ENCODE measurements at places on chromosomes 7 and 10.

DNA sequence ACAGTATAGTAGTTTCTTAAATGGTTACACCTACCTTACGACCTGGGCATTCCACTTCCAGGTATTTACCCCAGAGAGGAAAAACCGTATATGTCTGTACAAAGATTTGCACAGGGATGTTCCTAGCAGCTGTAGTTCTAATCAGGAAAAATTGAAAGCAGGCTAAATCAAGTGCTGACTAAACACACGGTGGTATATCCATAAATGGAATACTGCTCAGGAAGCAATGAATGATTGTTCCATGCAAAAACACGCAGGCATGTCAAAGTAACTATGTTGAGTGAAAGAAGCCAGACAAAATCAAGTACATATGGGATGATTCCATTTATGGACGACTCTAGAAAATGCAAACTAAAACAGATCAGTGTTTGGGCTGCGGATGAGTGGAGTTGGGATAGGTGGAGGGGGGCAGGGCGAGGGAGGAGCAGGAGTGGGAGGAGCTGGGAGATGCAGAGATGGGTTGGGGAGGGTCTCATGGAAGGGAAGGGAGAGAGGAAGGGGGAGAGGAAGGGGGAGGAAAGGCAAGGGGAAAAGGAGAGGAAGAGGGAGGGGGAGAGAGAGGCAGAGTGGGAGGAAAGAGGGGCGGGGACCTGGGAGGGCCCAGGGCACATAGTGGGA, 484 bp upstream of the MSRB2 start:
- no peak for DNase-seq

DNA sequence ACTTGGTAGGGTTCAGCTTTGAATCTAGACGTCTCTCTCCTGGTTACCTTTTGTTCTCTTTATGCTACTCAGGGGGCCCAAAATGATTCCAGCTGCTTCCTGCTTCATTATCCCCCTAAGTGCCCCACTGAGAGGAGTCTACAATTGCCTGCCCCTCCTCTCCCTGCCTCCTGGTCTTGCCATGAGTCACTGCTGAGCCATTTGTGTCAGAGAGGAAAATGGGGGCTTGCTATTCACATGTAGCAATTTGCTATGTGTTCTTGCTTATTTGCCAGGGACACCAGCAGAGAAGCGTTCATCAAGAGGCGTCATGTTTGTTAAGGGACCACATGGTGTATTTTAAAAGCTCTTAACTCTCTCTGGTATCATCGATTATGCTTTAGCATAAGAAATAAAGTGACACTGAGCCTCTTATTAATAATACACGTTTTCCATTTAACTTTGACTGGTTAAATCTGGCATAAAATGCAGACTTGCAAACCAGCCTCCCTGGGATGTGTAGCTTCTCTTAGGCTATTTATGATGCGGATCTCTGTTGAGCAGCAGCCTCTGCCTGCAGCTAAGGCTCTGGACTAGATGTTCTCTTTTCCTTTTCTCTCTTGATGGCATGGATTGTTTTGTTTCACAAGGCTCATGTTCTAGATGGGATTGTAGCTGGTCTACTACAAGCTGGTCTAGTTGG, 239.3 kb downstream of the AUTS2 start:
- DNase-seq, result no peak

GRCh38 chr7:138164804-138165203, 88.5 kb downstream of the AKR1D1 start:
- no peak for DNase-seq

DNA sequence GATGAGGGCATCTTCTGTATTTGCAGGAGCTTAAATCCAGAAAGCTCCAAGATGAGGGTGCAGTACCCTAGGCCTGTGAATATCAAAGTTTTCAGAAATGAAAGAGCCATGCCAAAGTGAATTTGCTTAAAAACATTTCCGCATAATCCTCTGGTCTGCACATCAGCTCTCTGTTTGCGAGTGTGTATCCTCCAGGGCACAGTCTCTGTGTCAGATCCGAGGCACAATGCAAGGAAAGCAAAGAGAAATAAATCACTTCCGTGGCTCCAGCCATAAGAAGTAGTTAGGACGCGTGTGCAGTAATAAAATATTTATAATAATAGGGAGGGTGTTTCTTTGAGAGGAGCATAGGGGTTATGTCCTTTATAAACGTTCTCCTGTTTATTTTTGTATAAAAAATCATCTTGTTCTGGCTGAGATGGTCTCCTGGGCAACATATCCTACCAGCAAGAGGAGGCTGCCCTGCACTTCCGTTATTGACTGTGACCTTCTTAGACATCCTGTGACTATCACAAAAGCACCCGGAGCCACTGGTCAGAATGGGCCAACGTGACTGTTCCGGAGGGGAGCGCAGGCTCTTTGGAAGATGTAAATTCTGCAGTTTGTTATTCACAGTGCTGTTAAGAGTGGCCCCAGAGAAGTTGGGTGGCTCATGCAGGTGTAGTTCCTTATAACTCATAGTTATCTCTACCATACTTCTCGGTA, 667.6 kb upstream of the FOXK1 start:
- DNase-seq, result no peak

DNA sequence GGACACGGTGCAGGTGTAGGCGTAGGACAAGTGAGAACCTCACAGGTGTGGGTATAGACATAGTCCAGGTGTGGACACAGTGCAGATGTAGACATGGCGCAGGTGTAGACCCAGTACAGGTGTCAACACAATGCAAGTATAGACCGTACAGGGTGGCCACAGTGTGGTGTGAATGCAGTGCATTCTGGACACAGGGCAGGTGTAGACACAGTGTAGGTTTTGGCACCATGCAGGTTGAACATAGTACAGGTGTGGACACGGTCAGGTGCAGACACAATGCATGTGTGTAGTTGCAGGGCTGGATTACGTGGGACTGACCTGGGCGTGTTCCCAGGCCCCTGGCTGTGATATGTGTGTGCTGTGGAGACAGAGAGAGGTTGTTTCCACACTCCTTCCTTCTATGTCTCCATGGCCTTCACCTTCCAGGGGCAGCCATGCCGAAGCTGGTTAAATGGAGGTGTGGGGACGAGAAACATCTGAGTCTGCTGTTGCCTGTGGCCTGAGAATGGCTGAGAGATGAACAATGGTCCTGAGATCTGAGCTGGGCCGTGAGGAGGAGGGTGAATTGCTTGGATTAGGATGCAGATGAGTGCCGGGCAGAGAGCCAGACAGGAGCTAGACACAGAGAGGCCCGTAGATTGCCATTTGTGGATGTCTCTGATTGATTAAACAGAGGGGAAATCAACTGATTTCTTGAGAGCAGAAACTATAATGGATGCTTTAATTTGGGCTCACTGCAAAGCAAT, 343.9 kb upstream of the SHH start:
- DNase-seq, result no peak

DNA sequence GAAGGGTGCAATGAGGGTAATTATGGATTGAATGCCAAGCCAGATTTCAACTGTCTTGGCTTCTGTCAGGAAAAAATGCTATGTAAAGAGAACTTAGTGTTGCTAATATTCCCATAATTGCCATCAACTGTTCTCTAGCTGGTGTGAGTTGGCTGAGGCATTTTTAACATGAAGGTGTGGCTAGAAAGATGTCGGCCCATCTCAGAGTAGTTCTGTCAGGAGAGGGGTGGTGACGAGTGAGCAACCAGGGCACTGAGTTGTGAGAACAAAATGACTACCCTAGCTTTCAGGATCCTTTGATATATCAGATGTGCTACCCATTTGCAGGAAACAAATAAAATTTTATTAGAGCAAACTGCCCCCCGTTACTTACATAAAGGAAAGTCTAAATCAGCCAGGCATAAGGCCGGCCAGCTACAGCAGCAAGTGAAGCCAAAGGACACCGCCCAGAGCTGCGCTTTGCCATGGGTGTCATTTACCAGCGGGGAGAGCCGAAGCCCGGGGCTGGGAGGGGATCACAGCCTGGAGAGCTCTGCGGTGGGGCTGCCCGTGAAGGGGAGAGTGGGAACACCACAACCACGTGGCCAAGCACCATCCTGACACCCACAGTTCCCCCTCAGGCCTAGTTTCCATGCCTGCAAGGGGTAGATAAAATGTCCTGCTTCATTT, 141.4 kb downstream of the ICA1 start:
- DNase-seq, result no peak

DNA sequence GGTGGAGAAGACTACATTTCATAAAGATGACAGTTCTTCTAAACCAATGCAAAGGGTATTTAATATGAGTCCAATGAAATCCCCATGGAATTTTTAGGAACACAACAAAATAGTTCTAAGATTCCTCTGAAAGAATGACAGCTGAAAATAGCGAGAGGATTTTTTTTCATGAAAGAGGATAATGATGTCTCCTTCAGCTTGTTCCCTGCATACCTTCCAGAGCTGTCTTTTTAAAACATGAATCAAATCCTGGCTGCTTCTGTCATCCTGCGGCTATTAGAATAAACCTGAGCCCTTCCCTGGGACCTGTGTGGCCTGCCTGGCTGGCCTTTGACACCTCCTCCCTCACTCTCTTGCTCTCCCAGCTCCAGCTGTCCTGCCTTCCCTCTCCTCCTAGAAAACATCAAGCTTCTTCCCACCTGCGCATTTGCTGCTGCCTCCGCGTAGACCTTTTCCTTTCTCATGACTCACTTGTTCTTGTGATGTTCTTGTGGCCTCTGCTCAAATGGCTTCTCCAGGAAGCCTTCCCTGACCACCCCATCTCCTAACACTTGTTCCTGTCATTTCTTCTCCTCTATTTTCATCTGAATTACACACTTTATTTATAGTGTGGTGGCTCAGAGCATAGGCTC, 57.4 kb downstream of the EEPD1 start:
- no peak for DNase-seq

- no peak for DNase-seq
Observed at GRCh38 chr10:122992031-122992585, 11.9 kb downstream of the PSTK start.

DNA sequence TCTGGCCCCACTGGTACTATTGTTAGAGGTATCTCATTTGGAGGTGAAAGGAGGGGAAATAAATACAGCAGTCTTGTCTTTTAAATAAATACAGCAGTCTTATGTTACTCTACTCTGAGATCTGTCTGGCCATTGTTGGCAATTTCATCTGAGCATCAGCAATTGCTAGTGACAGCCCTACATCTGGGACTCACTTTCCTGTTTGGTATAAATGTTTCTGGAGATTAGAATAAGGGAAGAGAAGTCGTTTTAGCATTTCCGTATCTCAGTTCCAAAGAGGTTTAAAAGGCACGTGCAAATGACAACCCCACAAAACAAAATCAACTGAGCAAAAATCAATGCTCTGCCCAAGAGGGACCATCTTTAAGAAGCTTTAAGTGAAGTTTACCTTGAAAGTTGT, 18.1 kb upstream of the CNNM2 start:
- DNase-seq, result no peak

DNA sequence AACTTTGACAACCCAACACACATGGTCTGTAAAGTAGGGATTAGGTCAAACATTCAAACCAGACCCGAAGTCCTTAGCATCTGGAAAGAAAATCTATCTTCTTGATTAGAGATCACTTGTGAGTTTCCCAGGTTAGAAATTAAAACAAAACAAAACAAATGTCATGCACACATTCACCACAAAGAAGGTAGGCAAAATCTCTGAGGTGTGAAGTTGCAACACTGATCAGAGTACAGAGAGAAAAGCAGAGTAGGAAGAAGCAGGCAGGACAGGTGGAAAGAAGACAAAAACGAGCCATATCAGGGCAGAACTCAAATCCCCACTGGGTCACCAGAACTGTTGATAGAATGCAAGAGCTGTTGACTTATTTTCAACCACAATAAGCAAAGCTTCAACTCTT, 102.8 kb upstream of the THSD7A start:
- no peak for DNase-seq

DNA sequence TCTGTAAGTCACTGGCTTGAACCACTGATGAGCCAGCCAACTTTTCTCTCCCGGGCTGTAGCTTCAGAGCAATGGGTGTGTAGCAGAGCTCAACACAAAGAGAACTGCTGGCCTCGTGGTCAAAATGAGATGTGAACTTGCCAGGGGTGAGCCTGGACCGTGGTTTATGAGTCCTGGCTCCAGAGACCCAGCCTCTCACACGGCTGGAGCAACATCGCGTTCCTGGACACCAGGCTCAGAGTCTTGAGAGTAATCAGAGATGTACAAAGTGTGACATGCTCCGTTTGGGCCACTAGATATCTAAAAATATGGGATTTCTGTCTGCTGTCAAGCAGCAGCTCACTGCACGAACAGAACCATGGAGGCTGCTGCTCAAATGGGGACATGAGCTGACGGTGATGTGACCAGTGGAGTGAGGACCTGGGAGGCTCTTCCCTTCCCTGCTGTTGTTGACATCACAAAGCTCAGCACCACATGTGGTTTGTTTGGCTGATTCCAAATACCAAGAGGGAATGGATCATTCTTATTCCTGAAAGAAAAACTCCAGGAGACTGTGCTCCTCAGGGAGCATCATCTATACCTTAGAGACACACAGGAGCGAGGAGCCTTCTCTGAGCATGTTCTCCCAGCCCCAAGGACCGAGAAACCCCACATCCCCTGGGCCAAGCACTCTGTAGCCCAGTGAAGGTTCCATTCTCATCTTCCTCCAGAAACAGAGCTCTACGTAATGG, 9.2 kb upstream of the SVIL start:
- no peak for DNase-seq

GRCh38 chr10:92901819-92902251, 53.5 kb downstream of the EXOC6 start:
- DNase-seq, result no peak

- no peak for DNase-seq
Observed at GRCh38 chr10:70475661-70476060, 2.9 kb upstream of the PALD1 start.

DNA sequence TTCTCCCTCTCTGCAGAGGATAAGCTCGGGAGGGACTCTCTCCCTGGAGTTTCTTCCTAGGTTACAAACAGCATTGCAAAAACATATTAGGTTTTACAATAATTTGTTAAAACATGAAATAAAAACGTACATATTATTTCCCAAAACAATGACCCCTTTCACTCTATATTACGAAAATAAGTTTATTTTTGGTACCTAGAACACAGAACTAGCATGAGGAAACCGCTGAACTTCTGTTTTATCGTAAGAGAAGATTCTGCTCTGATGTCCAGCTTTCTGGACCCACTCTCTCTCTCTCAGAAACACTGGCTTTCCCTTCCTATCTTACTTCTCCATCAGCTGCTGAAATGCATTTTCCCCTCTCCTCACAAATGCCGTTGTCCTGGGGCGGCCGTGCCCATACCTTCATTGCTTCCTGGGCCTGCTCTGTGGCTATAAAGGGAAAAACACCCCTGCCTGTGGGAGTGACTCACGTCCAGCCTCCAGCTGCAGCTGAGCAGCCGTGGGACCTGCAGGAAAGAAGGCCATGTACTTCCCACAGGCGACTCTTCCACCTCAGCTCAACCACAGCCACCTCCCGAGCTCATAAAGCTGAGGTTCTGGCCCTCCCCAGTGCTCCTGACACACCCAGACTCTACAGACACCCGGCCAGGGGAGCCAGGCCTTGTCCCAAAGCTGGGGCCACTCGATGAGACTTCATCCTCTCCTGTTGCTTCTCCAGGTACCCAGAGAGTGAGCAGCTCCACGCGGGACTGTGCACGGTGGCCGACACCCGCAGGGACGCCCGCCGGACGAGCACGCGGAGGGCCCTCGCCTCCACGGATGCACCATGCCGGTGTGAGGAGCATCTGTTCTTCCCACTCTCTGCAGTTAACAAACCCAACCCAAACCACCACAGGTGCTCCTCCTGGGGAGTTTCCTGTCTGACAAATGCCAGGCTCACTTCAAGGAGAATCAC, 3.1 kb downstream of the GPER1 start:
- no peak for DNase-seq

GRCh38 chr10:130244031-130244927, 108.1 kb downstream of the GLRX3 start:
- DNase-seq, result peak; percentile 41
